Myocyte (in vitro differentiated cells): ENCODE measurements at places on chromosomes 4 and X. TPM values are rescaled to one million over a fixed set of nuclear protein-coding genes. Genes with fewer than 3 reads are reported as not detected.

- peak; percentile 67 for DNase-seq
Measured at GRCh38 chr4:21790438-21791029, 158.0 kb downstream of the KCNIP4 start.

GRCh38 chr4:140469791-140470733 is 28.0 kb downstream of the MGAT4D start:
- no peak for DNase-seq

- peak; percentile 13 for DNase-seq
Measured at GRCh38 chr4:105808030-105808749, 87.1 kb upstream of the NPNT start.

DNA sequence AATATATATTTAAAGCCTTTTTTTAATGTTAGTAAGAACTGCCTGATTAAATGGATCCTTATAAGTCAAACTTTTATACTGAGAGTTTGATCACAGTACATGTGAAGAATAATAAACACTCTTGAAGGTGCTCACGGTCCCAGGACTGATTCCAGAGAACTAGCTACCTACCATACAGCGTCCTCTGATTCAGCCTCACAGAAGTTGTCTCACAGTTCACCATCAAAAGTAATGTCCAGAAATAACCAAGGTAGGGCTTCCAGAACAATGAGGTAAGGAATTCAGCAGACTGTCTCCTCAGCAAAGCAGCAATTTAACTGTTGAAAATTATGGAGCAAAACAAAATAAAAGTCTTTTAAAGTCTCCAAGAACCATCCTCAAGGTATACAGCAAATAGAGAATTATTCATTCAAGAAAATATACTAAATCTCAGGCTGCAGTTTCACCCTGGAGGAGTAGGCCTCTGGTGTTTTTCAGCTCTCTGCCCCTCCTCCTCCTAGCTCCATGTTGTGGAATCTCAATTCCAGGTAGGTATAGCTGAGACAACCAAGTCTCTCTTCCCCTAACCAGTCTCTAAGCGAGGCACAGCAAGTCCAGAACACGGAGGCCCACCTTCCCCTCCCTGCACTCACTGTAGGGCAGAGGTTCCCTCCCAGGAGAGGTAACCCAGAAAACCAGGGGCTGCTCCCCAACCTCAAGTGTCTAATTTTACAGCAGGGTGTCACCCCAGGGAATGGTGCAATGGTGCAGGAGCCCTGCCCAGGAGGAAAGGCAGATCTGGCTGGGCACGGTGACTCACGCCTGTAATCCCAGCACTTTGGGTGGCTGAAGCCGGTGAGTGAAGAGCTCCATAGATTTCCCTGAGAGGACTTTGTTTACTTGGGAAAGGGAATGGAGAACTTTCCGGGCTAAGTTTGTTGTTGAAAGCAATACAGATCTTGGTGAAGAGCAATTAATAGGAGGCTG is 28.6 kb downstream of the FAM241A start:
- DNase-seq, result peak; percentile 25

- peak; percentile 56 for DNase-seq
Measured at GRCh38 chr4:181662383-181662782, 580.8 kb upstream of the TENM3 start.

- peak; percentile 97 for DNase-seq
Measured at GRCh38 chr4:147578051-147578476, 39.1 kb upstream of the TMEM184C start.

- no peak for DNase-seq
Measured at GRCh38 chr4:148079961-148080360, 348.1 kb downstream of the ARHGAP10 start.

- DNase-seq, result no peak
Measured at GRCh38 chrX:9205599-9206223, 171.8 kb upstream of the FAM9B start.

DNA sequence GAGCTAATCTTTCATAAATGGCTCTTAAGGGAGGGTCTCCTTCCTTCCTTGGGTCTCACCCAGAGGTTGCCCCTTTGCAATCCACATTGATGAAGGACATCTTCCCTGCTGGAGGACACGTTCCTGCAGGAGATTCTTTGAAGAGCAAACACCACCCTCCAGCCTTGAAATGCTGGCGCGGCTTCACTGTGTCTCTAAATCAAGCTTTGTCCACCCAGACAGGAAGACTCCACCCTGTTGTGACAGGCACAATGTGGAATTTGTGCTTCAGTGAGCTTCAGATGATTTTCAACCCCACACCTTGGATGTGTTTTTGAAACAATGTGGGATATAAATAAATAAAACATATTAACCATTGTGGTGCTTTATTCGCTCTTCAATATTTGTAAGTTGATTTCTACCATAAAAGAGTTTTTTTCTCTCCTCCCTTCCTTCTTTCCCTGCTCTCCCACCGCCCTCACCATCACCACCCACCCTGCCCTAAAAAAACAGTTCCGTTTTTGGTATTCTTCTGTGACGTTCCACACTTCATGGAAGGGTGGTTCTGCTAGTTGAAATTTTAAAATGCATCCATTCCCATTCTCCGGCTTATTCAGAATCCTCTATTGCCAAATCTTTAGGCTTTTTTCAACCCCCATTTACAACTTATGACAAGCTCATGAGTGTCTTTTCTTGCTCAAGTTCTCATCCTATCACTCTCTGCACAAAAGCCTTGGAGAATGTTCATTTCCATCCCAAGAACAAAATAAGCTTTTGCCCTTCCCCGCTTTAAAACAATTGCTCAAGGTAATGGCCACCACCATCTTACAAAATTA is 264.3 kb downstream of the RAPGEF2 start:
- no peak for DNase-seq

DNA sequence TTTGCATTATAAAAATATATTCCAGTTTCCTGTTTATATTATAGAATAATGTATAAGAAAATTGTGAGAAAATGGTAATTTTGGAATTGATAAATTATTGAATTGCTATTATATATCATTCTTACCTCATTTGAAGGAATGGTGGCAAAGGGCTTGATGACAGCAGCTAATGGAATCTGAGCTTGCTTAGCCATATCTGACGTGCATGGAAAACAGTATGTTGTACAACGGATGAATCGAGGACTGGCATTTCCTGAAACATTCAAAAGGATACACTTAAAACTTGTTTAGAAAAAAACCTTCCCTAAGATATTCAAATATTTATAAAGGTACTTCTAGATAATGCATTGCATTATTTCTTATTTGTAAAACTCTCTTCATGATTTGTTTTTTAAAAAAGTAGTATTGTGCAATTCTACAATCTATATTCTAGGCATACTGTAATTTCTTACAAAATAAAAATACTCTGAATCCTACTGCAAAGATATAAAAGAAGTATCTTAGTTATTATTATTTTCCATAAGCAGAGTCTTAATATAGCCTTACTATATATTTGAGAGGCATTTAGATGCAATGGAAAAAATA is 38.3 kb downstream of the SEC24D start:
- no peak for DNase-seq

The FAM156B gene
- total RNA-seq, result 19.3 and 22.8 TPM in 2 replicates

The MPC1L gene
- total RNA-seq, result not detected in 2 replicates

The PHF8 gene
- 10.0 and 10.3 TPM in 2 replicates for total RNA-seq

The PRMT9 gene
- total RNA-seq, result 8.7 and 8.9 TPM in 2 replicates

GRCh38 chr4:175773566-175773965 is 38.5 kb downstream of the GPM6A start:
- DNase-seq, result no peak

The SSX2 gene
- not detected in 2 replicates for total RNA-seq

- DNase-seq, result no peak
Measured at GRCh38 chr4:89741768-89742167, 95.2 kb downstream of the SNCA start.

The EDA2R gene
- 34.5 and 37.7 TPM in 2 replicates for total RNA-seq

GRCh38 chrX:141669689-141670088 is 28.9 kb downstream of the SPANXD start:
- DNase-seq, result peak; percentile 8

DNA sequence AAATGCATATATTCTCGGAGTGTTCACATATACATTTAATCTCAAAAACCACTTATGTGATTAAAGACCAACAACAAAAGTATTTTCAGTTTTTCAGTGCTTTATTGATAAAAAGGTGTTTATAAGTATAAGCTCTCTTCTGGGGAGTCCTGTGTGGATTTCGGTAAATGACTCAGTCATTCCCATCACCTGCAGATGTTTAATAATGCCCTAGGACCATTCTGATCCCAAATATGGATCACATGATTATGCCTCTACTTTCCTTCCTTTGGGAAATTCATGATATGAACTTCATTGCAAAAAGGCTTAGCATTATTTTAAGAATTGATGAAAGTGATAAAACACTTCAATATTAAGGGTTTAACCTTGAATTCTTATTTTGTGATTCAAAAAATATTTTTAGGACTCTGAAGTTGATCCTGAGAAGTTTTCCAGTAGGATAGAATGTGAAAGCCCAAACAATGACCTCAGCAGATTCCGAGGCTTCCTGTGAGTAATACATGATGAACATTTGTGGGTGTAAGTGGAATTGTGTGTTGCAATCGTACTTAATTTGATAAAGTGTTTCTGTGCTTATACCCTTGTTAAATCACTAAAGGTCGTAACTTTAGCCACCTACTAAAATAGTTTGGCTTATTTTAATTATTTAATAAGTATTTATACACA is 40.2 kb downstream of the ATP10D start:
- peak; percentile 89 for DNase-seq

GRCh38 chrX:31314921-31315320 is 243.1 kb upstream of the FTHL17 start:
- peak; percentile 19 for DNase-seq

GRCh38 chr4:109113521-109113920 is 188.9 kb downstream of the COL25A1 start:
- no peak for DNase-seq

DNA sequence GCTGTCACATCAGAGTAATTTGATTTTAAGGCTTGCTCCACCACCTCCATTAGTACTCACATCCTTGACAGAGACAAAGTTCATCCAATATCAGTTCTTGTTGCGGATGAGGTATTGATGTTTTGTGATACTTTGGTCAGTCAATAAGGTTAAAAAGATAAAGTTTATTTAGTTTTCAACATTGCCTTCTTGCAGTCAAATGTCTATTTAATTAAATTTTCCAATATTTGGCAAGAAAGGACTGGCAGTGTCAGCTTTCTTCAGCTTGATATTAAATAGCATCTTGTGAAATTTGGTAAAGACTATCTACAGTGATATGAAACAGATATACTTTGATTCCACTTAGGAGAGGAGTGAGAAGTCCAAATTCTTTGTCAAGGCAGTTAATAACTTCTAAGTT is 493.4 kb downstream of the ADGRL3 start:
- no peak for DNase-seq

The GABRQ gene
- not detected in 2 replicates for total RNA-seq

- DNase-seq, result peak; percentile 95
Measured at GRCh38 chr4:96164814-96165351, 325.0 kb downstream of the PDHA2 start.

The SSX2B gene
- total RNA-seq, result not detected in 2 replicates

GRCh38 chrX:4240541-4241194 is 527.2 kb upstream of the PRKX start:
- no peak for DNase-seq

DNA sequence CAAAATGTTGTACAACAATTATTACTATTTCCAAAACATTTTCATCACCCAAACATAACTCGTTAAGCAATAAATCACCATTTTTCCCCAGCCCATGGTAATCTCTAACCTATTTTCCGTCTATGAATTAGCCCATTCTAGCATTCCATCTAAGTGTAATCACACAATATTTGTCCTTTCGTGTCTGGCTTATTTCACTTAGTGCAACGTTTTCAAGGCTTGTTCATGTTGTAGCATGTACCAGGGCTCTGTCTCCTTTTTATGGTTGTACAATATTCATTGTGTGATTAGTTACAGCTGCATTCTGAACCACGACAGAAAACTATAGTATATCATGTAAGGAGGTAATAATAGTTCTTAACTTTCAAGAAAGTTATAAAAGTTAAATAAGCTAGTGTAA is 656.0 kb upstream of the HS3ST1 start:
- DNase-seq, result no peak

The MAP7D3 gene
- total RNA-seq, result 11.0 and 14.3 TPM in 2 replicates

The MAGEC3 gene
- not detected in 2 replicates for total RNA-seq

The GSX2 gene
- not detected in 2 replicates for total RNA-seq

The TMSB15C gene
- total RNA-seq, result 3.2 and 3.4 TPM in 2 replicates

GRCh38 chr4:71240094-71240493 is 98.7 kb upstream of the SLC4A4 start:
- no peak for DNase-seq

GRCh38 chr4:182325848-182326255 is 82.7 kb downstream of the TENM3 start:
- DNase-seq, result peak; percentile 20

GRCh38 chrX:41288641-41289040 is 45.3 kb upstream of the DDX3X start:
- DNase-seq, result no peak

- DNase-seq, result no peak
Measured at GRCh38 chr4:59644765-59645164, 1555.4 kb upstream of the ADGRL3 start.

DNA sequence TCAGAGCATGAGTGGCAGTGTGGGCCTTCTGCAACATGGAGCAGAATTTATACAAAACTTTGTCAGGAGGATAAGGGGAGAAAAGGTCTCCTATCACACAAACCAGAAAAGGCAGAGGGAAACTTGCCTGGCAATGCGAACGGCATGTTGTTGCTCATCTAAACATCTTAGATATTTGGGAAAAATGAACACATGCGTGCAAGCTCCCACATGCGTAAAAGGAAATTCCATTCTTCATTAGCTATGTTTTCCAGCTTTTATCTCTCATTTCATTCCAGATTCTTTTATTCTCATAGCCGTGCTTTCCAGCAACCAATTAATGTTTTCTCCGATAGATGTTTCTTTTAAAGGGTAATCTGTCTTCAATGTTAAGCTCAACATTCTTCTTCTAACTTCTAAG is 31.3 kb upstream of the GBA3 start:
- no peak for DNase-seq

DNA sequence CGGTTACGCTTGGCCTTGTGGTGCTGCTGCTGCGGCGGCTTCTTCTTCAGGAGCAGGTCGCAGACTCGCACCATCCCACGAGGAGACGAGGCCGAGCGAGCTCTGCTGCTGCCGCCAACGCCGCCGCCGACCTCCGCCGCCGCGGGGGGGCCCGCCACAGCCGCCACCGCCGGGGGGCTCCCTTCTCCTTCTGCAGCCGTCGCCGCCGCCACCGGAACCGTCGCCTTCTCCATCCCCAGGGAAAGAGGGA is 237 bp downstream of the ANKRD17 start:
- DNase-seq, result no peak

The NONO gene
- 373 and 376 TPM in 2 replicates for total RNA-seq
